ENCODE measurements at places on chromosomes 5 and 9. TPM values are rescaled to one million over a fixed set of nuclear protein-coding genes. Genes with fewer than 3 reads are reported as not detected.
A peak's percentile ranks its signal among the peaks of the same experiment; 100 is the strongest.

- peak overlapping the region; percentile 47 for H3K27ac ChIP-seq
- H3K27me3 ChIP-seq: no peaks in the 10 kb centered on the region
- peaks cover 18% of the 10 kb centered on the region for H3K4me1 ChIP-seq
- no peak overlapping the region for H3K4me3 ChIP-seq
These were observed 60.7 kb upstream of the SYNPO start for GRCh38 chr5:150579462-150580400.

DNA sequence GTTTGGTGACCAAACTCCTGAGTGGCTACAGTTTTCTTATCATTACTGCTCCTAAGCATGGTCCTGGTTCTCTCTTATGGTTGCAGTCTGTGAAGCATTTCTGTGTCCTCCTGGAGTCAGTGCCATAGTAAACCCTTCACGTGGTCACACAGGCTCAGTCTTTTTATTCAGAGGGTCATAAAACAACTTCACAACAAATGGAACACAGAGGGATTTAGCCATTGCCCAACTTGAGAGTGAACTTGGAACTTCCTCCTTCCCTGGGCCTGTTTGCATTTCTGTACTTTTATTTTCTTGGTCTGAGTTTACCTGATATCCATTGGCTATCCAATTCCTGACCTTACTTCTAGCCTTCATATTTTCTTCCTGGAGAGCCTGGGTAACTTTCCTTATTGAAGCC, 144.9 kb downstream of the CCDC192 start:
- no peak overlapping the region for H3K27ac ChIP-seq
- H3K27me3 ChIP-seq: no peaks in the 10 kb centered on the region
- no peaks in the 10 kb centered on the region for H3K4me1 ChIP-seq
- no peak for DNase-seq

DNA sequence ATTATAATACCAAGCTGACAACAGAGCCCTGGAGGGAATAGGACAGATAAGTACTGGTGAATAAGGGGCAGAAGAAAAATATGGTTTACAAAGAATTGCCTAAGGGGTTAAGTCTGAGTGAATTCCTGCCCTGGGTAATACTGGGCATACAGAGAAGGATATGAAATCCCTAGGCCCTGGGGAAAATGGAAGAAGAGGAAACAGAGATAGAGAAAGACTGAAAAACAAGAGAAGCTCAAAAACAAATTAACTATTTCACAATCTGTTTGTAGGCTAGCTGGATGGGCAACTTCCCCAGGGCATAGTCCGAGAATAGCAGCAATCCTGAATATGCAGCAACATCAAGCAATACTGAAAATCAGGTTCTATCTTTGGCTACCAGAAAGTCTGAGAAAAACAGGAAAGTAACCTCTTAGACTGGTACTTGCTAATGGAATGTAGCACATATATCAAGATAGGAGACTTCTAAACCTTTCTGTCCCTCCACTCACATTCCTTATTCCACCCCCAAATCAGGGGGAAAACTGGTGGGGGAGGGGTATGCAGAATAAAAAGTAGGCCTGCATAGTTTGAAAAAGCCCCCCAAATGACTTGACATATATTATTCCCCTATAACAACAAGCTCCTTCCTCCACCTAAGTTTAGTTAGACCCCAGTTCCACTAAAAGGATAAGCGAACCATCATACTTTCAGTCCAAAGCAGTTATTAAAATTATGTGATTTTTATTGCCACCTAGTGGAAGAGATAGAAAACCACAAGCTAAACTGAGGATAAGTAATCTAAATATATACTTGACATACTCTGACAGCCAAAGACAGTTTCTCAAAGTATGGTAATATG, 20.6 kb downstream of the SLC38A9 start:
- no peaks in the 10 kb centered on the region for H3K27me3 ChIP-seq
- no peaks in the 10 kb centered on the region for H3K36me3 ChIP-seq
- H3K4me3 ChIP-seq: no peak overlapping the region
- no peak for DNase-seq
- H3K4me1 ChIP-seq: peaks cover 14% of the 10 kb centered on the region
- no peak overlapping the region for H3K27ac ChIP-seq

DNA sequence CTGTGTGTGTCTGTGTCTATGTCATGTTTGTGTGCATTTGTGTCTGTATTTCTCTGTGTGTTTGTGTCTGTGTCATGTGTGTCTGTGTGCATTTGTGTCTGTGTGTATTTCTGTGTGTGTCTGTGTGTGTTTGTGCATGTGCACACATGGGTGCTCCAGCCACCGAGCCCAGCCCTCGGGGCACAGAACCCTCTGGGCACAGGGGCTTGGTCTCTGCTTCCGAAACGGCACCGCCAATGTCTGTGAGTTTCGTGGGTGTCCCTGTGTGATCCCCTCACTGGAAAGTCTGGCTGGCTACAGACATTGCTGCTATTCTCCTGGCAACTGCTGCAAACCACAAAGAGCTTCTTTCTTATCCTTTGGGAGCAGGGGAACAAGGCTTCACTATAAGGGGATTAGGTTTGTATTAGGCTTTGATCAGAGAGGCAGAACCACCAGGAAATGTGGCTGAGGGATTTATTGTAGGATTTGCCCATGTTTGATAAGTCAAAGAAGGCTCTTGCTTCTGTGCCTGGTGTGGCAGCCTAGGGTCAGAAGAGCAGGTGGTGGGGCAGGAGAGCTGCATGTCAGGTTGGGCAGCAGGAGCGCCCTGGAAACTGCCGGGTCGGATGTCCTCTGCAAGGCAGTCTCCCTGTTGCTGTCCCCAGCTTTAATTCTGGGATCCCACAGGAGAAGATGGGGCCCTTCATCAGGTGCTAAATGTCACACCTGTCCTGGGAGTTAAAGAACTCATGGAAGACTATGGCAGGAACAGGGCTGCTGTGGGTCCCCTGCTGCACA, 39.6 kb upstream of the FCN1 start:
- H3K27ac ChIP-seq: no peak overlapping the region
- no peaks in the 10 kb centered on the region for H3K27me3 ChIP-seq
- H3K4me1 ChIP-seq: no peaks in the 10 kb centered on the region
- DNase-seq: no peak
- H3K36me3 ChIP-seq: no peaks in the 10 kb centered on the region
- no peak overlapping the region for H3K4me3 ChIP-seq

- no peak overlapping the region for H3K27ac ChIP-seq
- no peaks in the 10 kb centered on the region for H3K27me3 ChIP-seq
- no peak overlapping the region for H3K4me3 ChIP-seq
- no peak for DNase-seq
These were observed 270.5 kb downstream of the SMARCA2 start for GRCh38 chr9:2285416-2286332.

GRCh38 chr9:89712283-89712682, 107.5 kb downstream of the GADD45G start:
- H3K36me3 ChIP-seq: no peaks in the 10 kb centered on the region
- H3K27ac ChIP-seq: no peak overlapping the region
- H3K4me3 ChIP-seq: no peak overlapping the region
- no peak for DNase-seq
- H3K4me1 ChIP-seq: no peaks in the 10 kb centered on the region

DNA sequence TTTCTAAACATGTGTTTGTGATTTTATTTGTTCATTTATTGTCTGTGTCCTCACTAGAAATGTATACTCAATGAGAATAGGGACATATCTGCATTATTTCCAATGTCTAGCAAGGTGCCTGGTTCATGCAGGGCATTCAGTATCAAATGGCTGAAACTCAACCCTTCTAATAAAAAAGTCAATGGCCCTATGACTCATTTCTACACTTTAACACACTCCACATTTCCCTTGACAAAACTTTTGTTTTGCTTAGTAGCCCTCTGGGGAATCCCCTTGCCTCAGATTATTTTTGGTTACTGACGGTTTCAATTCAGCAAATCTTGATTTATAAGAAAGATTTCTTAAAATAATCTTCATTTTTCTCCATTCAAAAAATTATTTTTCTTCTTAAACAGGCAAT, 206.0 kb upstream of the DMRTA1 start:
- H3K27me3 ChIP-seq: no peaks in the 10 kb centered on the region
- no peak overlapping the region for H3K27ac ChIP-seq
- no peak overlapping the region for H3K4me3 ChIP-seq
- no peak for DNase-seq

- no peaks in the 10 kb centered on the region for H3K36me3 ChIP-seq
- DNase-seq: no peak
- no peaks in the 10 kb centered on the region for H3K27me3 ChIP-seq
- no peak overlapping the region for H3K4me3 ChIP-seq
- no peaks in the 10 kb centered on the region for H3K4me1 ChIP-seq
These were observed 31.6 kb upstream of the N4BP3 start for GRCh38 chr5:178081571-178082243.

- H3K36me3 ChIP-seq: no peaks in the 10 kb centered on the region
- peaks cover 36% of the 10 kb centered on the region for H3K4me1 ChIP-seq
- H3K4me3 ChIP-seq: peak overlapping the region; percentile 97
- H3K27ac ChIP-seq: peak overlapping the region; percentile 95
- H3K27me3 ChIP-seq: no peaks in the 10 kb centered on the region
These were observed 644 bp downstream of the TSC1 start for GRCh38 chr9:132943651-132944293.

GRCh38 chr5:72383726-72384125, 63.6 kb downstream of the PTCD2 start:
- H3K27me3 ChIP-seq: no peaks in the 10 kb centered on the region
- H3K27ac ChIP-seq: no peak overlapping the region
- peaks cover 3% of the 10 kb centered on the region for H3K4me1 ChIP-seq
- no peak overlapping the region for H3K4me3 ChIP-seq
- DNase-seq: no peak

- no peaks in the 10 kb centered on the region for H3K27me3 ChIP-seq
- no peak overlapping the region for H3K27ac ChIP-seq
- H3K36me3 ChIP-seq: no peaks in the 10 kb centered on the region
- peaks cover 10% of the 10 kb centered on the region for H3K4me1 ChIP-seq
These were observed 1.4 kb downstream of the MARCHF3 start for GRCh38 chr5:127028822-127029457.

DNA sequence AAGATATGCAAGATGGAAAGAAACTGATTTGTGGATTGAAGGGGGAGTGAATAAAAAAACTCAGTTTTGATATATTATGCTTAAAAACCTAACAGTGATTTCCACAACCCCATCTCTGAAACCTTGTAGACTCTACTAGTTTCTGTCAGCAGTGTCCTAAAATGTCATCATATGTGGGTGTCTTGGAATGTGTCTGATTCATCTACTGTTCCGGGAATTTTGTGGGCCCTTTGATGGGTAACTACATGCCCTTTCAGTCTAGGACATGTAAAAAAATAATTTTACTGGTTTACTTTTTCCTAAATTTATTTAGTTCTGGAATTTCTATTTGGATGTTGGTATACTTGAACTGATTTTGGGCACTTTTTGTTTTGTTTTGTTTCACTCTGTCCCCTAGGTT, 118.9 kb upstream of the NMUR2 start:
- no peaks in the 10 kb centered on the region for H3K27me3 ChIP-seq
- H3K4me3 ChIP-seq: no peak overlapping the region
- H3K4me1 ChIP-seq: no peaks in the 10 kb centered on the region
- no peak overlapping the region for H3K27ac ChIP-seq
- DNase-seq: no peak

- no peak for DNase-seq
- H3K4me3 ChIP-seq: no peak overlapping the region
- H3K27me3 ChIP-seq: no peaks in the 10 kb centered on the region
These were observed 35.6 kb upstream of the NEK6 start for GRCh38 chr9:124222109-124222508.

DNA sequence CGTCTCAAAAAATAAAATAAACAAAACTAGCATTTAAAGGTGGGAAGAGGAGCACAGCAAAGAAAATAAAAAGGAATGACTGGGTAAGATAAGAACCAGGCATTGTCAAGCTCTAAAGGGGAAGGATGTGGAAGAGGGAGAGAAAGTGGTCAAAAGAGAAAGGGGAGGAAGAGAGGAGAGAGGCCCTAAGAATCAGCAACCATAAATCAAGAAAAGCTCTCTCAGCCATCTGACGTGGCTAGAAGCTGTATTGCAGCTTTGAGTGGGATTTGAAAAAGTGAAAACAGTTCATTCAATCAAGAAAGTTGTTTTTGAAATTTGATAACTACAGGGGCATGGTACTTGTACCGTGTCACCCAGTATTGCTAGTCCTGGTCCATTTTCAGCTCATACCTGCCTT, 45.4 kb upstream of the F2R start:
- H3K4me3 ChIP-seq: no peak overlapping the region
- no peak overlapping the region for H3K27ac ChIP-seq
- no peaks in the 10 kb centered on the region for H3K36me3 ChIP-seq
- peaks cover 6% of the 10 kb centered on the region for H3K4me1 ChIP-seq
- H3K27me3 ChIP-seq: no peaks in the 10 kb centered on the region
- no peak for DNase-seq

DNA sequence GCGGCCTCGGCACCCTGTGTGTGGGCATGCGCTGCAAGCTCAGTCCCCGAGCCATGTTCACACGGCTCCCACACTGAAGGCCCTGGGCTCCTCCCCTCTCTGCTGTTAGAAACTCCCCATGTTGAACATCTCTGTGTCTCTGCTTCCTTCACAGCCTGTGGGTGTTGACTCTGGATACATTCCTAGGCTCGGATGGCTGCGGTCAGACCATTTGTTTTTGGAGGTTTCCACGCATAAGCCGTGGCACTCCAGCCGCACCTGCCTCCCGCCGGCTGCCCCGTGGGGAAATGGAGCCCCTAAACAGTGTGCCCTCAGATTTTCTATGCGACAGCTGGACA, 31.2 kb upstream of the LRRC14B start:
- H3K27me3 ChIP-seq: no peaks in the 10 kb centered on the region
- no peak for DNase-seq
- H3K4me1 ChIP-seq: no peaks in the 10 kb centered on the region
- no peaks in the 10 kb centered on the region for H3K36me3 ChIP-seq
- no peak overlapping the region for H3K4me3 ChIP-seq

GRCh38 chr9:73050065-73050816, 97.4 kb upstream of the ALDH1A1 start:
- H3K36me3 ChIP-seq: no peaks in the 10 kb centered on the region
- no peaks in the 10 kb centered on the region for H3K4me1 ChIP-seq
- H3K27me3 ChIP-seq: no peaks in the 10 kb centered on the region
- no peak overlapping the region for H3K27ac ChIP-seq
- no peak overlapping the region for H3K4me3 ChIP-seq

GRCh38 chr9:13252852-13253251, 26.6 kb downstream of the MPDZ start:
- H3K36me3 ChIP-seq: no peaks in the 10 kb centered on the region
- H3K27me3 ChIP-seq: no peaks in the 10 kb centered on the region
- DNase-seq: no peak
- H3K27ac ChIP-seq: no peak overlapping the region

Gene KCNT1
- total RNA-seq: not detected

Gene SEMA5A
- total RNA-seq: 6.0 TPM

Gene PLAC8L1
- total RNA-seq: not detected

Gene HK3
- total RNA-seq: 37.4 TPM

Gene KIF24
- 1.4 TPM for total RNA-seq

Gene CYSRT1
- 0.56 TPM for total RNA-seq

Gene DNAH5
- total RNA-seq: 0.09 TPM

Gene UGT3A1
- total RNA-seq: not detected

Gene ADAMTSL2
- 83.7 TPM for total RNA-seq

Gene SLC22A4
- 2.1 TPM for total RNA-seq

Gene NACC2
- total RNA-seq: 3.3 TPM

Gene PCDHA4
- total RNA-seq: 0.36 TPM

All from adrenal gland (tissue), 19 donors.